CD4-positive, alpha-beta T cell treated with Interleukin-6 at 100 ng/mL for 8 hours (primary cell): ENCODE measurements at places on chromosomes 16 and 17.

DNA sequence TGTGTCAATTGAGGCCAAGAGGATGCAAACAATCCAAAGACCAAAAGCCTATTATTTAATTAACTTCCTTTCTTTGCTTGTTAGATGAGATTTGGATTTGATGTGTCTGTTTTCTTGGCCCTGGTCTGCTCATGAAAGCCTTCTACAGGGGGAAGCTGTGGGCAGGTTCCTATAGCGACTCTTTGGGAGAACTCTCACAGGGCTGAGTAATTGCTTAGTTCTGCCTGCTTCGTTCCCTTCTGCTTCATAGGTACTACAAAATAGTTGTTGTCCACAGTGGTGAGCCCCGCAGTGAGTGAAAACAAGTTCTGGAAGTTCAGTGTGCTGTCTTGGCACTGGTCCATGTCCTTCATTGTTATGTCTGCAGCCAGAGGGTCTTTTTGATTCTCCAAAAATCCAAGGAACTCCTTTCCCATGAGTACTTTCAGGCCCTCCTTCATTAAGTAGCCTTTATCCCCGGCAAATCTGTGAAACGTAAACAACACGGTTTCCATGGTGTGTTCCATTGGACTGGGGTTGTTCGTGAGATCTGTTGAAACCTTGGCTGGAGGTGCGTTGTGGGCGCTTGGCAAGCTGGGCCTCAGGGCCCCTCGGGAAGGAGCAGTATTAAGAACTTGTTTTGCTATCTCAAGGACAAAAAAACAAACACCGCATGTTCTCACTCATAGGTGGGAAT is 30.0 kb upstream of the ANKRD40CL start:
- no peak for DNase-seq

DNA sequence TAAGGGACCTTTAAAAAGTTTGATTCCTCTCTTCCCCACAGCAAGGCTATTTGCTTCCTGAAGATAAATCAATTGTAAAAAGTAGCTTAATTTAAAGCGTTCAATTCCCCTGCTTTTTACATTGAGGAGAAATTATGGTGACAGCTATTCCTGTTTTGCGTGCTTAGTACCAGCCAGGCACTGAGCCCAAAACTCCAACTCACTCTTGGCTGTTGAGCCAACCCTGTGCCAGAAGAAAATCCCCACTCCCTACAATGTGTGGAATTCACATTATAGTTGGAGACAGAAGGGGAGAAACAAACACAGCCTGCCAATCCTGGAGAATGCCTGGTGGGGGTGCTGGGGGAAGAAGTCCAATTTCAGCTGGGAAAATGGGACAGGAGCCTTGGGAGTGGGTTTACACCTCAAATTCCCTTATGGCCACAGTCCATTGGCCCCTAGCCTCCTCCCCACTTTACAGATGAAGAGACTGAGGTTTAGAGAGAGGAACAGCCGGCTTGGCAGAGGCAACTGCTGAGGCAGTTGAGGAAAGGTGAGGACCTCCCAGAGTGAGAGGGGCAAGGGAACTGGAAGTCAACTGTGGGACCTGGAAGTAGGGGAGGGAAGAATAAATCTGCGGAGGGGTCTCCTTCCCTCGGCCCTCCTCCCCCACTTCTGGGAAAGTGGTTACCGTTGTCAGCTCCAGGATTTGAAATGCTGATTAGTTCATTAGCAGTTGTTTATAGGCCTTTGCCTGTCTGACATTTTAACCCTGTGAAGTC is 26.1 kb downstream of the CDH1 start:
- no peak for DNase-seq

- DNase-seq, result no peak
These were observed 1.1 kb downstream of the ST6GALNAC2 start for GRCh38 chr17:76584427-76585032.

- DNase-seq, result no peak
These were observed 22.1 kb downstream of the NME2 start for GRCh38 chr17:51188271-51188833.

GRCh38 chr17:44220213-44221083 is 973 bp upstream of the UBTF start:
- peak; percentile 47 for DNase-seq

- DNase-seq, result no peak
These were observed 20.4 kb upstream of the WDR45B start for GRCh38 chr17:82668631-82669099.

GRCh38 chr17:1232331-1232730 is 37.9 kb upstream of the BHLHA9 start:
- DNase-seq, result no peak
